RWPE1 (cell line): ENCODE measurements at places on chromosomes 13 and 19.

DNA sequence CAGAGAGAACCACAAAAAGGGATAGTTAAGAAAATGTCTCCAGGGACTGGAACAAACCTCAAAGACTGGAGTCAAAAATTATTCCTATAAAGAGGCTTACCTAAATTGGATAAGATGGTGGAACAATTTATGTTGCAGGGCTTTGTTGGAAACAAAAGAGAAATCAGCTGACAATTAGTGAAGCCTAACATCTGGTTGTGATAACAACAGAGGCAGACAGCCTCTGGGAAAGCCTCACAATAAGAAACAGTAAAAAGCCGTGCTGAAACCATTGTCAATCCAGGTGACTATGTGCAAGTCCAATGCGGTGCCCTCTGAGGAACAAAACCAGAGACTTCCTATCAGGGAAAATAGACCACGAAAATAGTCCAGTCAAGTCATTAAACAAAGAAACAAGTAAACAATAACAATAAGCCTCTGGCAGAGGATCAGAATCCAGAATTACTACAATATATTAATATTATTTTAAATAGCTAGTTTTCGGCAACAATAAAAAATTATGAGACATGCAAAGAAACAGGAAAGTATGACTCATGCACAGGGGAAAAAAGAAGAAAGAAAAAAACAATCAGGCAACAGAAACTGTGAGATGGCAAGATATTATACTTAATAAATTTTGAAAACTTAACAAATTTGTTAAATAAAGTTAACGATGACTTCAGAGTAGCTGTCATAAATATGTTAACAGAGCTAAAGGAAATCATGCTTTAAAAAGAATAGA is 99.7 kb upstream of the RXFP2 start:
- no peak for DNase-seq

DNA sequence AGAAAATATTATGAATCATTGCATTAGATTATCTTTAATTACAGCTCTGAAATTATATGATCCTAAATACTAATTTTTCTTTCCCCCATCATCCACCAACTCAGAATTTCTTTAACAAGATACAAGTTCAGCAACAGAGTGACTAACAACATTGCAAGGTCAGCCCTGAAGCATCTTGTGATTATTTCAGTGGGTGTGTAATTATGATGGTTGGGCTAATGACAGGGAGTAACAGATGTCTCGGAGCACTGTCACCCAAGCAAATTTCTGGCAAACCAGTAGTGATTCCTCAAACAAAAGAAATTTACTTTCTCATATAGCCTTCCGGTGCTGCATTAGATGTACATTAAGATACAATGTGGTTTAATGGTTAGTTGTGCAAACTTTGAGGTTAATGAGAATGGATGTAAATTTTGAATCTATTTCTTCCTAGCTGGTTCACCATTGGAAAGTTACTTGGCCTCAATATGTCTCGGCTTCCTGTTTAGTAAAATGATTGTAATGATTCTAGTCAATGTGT is 238.9 kb downstream of the ITGBL1 start:
- no peak for DNase-seq

GRCh38 chr13:30898678-30899241 is 7.3 kb upstream of the MEDAG start:
- peak; percentile 15 for DNase-seq

GRCh38 chr19:32010071-32010470 is 335.3 kb upstream of the ZNF507 start:
- no peak for DNase-seq

GRCh38 chr13:110533771-110534670 is 27.5 kb downstream of the RAB20 start:
- DNase-seq: no peak

- no peak for DNase-seq
Observed at GRCh38 chr13:98333486-98333885, 156.4 kb upstream of the RNF113B start.

GRCh38 chr13:59531571-59532091 is 632.1 kb downstream of the DIAPH3 start:
- peak; percentile 32 for DNase-seq

DNA sequence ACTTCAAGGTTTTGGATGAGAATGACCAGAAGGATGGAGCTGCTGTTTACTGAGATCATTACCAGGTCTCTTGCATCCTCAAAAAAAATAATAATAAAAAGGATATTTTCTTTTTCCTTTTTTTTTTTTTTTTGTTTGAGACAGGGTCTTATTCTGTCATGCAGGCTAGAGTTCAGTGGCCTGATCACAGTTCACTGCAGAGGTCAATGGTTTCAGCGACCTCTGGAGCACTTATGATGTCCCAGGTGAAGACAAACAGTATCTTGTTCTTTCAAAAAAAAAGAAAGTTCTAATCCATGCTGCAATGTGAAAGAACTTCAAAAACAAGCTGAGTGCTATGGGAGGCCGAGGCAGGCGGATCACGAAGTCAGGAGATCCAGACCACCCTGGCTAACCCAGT is 30.4 kb upstream of the TPM4 start:
- DNase-seq: no peak

- DNase-seq: peak; percentile 16
Observed at GRCh38 chr13:51453959-51454703, 1.3 kb upstream of the INTS6 start.

DNA sequence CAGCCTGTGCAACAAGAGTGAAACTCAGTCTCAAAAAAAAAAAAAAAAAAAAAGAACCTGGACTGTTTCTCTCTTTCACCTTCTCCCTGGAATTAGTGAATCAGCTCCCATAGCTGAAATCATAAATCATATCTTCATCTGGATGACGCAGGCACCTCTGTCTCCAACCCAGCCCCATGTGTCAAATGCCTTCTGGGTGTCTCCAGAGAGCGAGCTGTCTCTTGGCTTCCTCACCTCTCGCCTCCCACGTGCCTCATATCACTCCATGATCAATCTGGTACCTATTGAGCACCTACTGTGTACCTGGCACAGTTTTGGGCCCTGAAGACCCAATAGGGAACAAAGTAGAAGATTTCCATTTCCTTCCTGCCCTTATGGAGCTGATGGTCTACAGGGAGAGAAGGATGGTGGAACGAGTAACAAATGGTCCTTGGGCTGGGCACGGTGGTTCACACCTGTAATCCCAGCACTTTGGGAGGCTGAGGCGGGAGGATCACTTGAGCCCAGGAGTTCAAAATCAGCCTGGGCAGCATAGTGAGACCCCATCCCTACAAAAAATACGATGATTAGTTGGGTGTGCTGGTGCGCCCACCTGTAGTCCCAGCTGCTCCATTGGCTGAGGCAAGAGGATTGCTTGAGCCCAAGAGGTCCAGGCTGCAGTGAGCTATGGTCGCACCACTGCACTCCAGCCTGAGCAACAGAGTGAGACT is 2.5 kb downstream of the HSD11B1L start:
- DNase-seq: no peak

GRCh38 chr13:91312324-91312723 is 35.2 kb upstream of the MIR17HG start:
- DNase-seq: no peak

DNA sequence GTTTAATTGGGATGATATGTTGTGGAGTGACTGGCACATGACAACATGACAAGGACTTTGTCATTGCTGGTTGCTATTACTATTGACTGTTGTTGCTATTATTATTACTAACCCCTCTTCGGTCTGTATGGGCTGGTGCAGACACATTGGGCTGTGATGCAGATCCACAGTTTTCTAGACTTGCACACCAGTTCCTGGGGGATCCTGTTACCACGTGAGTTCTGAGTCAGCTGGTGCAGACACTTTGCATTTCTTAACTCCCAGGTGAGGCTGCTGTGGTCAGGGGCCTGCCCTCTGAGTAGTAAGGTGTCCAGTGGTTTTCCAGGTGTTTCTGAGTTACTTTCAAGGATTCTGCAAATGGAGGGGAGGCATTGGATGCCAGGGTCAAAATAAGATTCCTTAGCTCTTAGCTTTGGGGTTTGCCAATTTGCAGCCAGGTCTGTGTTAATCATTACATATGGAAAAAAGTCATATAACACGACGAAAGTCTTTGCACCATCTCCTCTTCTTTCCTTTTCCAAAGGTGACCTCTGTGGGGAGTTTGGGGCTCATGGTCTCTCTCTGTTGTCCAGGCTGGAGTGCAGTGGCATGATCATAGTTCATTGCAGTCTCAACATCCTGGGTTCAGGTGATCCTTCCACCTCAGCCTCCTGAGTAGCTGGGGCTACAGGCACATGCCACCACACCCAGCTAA is 19.3 kb downstream of the BICRA start:
- DNase-seq: no peak

DNA sequence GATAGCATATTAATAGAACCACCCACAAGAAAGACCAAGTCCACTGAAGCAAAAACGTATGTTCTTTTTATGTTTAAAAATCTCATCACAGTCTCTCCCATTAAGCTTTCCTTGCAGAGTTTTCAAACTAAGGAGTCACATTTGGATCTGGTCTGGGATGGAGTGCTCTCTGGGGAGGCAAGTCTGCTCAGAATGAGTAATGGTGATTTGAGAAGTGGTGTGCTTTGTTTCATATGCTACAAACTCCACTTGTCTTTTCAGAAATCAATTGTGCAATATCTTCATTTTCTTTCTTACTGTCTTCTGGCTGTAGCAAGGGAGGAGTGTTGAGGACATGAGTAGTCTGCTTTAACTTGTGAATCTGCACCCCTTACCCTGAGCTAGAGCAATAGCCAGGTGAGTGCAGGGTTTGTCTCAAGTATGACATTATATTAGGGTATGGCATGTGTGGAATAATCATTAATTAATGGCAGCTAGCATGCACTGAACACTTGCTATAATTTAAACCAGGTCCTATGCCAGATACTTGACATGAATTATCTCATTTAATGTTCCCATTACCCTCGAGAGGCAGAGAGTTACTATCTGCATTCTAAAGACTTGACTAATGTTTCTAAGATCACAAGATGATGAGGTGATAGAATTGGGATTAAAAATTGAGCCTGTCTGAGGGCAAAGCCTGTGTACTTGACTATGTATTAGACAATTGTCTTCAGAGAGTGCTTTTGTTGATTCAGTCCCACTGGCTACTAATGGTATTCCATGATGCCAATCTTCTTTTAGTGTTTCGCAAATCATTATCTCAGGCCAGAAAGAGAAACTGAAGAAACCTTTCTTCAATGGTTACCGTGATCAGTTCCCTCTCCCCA is 171.8 kb downstream of the GPC6 start:
- no peak for DNase-seq

DNA sequence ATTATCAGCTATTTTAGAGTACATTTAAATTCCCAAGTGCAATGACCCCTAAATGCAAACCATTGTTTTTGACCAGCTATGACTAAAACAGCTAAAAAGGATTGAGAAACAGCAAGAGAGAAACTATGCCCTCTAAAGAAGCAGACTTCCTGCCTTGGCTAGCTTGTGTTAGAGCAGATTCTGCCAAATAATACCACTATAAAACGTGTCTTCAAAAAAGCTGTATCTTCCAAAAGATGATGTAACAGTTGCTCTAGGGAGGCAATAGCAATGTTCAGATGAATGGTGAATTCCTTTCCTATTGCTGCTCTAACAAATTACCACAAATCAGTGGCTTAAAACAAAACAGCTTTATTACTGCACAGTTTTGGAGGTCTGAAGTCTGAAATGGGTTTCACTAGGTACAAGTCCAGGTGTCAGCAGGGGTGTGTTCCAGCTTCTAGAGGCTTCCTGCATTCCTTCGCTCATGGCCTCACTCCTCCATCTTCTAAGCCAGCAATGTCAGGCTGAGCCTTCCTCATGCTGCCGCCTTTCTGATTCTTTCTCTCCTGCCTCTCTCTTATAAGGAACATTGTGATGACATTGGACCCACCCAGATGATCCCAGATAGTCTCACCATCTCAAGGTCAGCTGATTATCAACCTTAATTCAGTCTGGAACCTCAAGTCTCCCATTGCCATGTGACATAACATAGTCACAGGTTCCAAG is 84.5 kb downstream of the LRRC63 start:
- peak; percentile 22 for DNase-seq

GRCh38 chr13:41004875-41005693 is 14.0 kb downstream of the ELF1 start:
- DNase-seq: no peak

GRCh38 chr19:8194528-8195267 is 14.5 kb upstream of the CERS4 start:
- DNase-seq: no peak

DNA sequence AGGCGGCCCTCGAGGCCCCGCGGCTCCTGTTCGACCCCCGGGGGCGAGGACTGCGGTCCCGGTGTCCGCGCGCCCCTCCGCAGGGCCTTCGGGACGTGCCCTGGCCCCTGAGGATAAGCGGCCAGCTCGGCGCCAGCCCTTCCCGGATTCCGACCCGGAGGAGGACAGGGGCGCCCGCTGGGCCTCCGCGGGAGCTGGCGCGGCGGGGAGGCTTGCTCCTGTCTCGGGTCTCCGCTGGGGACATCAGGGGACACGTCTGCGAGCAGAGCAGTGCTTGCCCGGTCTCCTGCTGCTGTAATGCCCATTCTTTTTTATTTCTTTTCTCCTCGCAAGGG is 829 bp downstream of the B3GLCT start:
- peak; percentile 25 for DNase-seq

GRCh38 chr13:54705738-54706137 is 1677.1 kb downstream of the OLFM4 start:
- no peak for DNase-seq

- no peak for DNase-seq
Observed at GRCh38 chr13:112057736-112058518, 9.0 kb upstream of the SOX1 start.

DNA sequence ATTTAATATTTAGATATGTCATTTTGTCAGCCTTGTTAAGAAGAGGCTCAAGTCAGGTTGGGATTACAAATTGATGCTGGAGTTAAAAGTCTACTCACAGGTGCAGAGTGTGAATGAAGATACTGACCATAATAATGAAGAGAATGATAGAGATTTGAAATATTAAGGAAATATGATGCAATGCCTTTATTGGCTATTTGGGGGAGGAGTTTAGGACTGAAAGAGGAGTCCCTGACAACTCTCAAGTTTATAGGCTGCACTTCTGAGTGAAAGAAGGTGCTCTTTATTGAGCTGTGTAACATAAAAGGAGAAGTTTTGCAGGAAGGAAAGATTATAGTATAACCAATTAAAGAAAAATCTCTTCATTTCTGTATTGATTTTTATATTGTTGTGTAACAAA is 827.7 kb upstream of the PCDH9 start:
- no peak for DNase-seq

- DNase-seq: no peak
Observed at GRCh38 chr19:47230921-47231214, at the start of gene BBC3. Gene BBC3, minus strand, starts transcription at chr19:47231199. Its CDS starts 2,768 bp downstream, at chr19:47228431.

- no peak for DNase-seq
Observed at GRCh38 chr19:1421958-1422305, 14.5 kb downstream of the DAZAP1 start.

GRCh38 chr13:30371649-30372265 is 50.5 kb upstream of the UBE2L5 start:
- DNase-seq: peak; percentile 10

- no peak for DNase-seq
Observed at GRCh38 chr13:46478651-46479050, 74.3 kb upstream of the LRCH1 start.

DNA sequence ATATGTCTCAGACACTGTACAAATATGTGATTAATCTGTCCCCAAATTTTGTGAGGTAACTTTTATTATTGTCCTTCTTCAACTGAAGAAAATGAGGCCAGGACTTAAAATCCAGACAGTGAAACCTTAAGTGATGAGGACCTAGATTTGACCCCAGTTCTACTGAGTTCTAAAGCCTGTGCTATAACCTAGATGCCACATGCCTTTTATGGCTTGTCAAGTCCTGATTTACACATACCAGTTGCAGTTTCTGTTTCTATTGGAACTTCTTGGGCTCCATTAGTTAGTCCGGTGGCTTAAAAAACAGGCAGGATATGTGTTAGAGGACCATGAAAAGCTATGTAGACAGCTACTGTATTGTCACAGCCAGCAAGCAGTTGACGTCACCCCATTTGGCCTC is 436.5 kb upstream of the KLHL1 start:
- no peak for DNase-seq

GRCh38 chr13:81388400-81388799 is 1047.5 kb upstream of the SPRY2 start:
- no peak for DNase-seq
